Ascending aorta (tissue), 2 donors: ENCODE measurements at places on chromosomes 7 and 10. TPM values are rescaled to one million over a fixed set of nuclear protein-coding genes. Genes with fewer than 3 reads are reported as not detected.
A peak's percentile ranks its signal among the peaks of the same experiment; 100 is the strongest.

GRCh38 chr7:17690030-17690429, 250.3 kb downstream of the SNX13 start:
- H3K27me3 ChIP-seq: no peaks in the 10 kb centered on the region
- no peaks in the 10 kb centered on the region for H3K36me3 ChIP-seq
- no peaks in the 10 kb centered on the region for H3K4me1 ChIP-seq
- DNase-seq: no peak

DNA sequence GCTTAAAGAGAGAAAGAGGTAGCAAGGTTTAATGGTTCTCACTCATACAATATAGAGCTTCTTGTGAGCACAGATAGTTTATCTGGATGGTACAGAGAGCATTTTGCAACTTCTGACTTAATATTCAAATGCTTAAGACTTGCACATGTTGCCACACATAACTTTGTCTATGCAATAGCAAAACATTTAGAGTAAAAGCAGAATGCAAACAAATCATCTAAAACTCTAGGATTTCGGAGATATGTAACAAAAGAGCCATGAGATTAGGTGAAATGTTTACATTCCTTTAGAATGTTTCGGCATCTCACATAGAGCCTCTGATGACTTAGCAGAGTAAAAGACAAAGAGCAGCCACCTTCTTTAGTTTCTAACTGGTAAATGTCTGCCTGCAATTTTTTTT, 717.1 kb upstream of the LRRN3 start:
- H3K4me1 ChIP-seq: no peaks in the 10 kb centered on the region
- H3K27me3 ChIP-seq: no peaks in the 10 kb centered on the region
- H3K27ac ChIP-seq: no peak overlapping the region
- H3K4me3 ChIP-seq: no peak overlapping the region
- no peaks in the 10 kb centered on the region for H3K36me3 ChIP-seq

GRCh38 chr10:90777621-90778020, 80.2 kb downstream of the HTR7 start:
- DNase-seq: no peak
- no peaks in the 10 kb centered on the region for H3K27me3 ChIP-seq
- H3K36me3 ChIP-seq: no peaks in the 10 kb centered on the region
- no peak overlapping the region for H3K27ac ChIP-seq

DNA sequence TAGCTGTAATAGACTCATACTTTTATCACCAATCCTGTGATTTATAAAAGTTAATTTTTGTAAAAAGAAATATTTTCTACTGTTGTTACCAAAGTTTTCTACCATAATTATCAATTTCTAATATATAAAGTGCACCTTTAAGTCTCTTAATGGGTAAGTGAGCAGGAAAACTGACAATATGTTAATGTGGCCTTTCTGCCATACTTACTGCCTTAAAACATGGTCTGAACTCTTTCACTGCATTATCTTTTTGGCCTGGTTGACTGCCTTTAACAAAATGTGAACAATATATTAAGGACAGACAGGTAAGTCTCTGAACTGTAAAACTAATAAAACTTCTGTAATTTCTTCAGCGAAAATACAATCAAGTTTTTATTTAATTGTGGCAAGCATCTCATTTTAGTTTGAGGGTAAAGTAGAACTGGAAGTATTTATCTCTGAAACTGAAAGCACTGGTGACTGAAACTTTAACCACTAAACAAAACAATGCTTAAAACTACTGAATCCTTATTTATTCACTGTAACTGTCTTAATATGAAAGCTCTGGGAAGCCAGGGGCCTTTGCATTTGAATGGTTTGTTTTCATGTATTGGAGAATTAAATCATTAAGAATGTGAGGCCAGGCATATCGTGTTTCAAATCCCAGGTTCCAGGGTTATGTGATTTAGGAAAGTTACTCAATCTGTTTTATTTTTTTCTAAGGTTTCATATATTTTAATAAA, 948.8 kb upstream of the POT1 start:
- no peaks in the 10 kb centered on the region for H3K4me1 ChIP-seq
- no peaks in the 10 kb centered on the region for H3K36me3 ChIP-seq
- H3K27me3 ChIP-seq: no peaks in the 10 kb centered on the region
- no peak overlapping the region for H3K27ac ChIP-seq
- no peak overlapping the region for H3K4me3 ChIP-seq

- no peak overlapping the region for H3K4me3 ChIP-seq
- H3K27me3 ChIP-seq: no peaks in the 10 kb centered on the region
- H3K4me1 ChIP-seq: no peaks in the 10 kb centered on the region
- DNase-seq: no peak
- H3K27ac ChIP-seq: no peak overlapping the region
Observed at GRCh38 chr7:95476904-95477594, 8.7 kb upstream of the ASB4 start.

DNA sequence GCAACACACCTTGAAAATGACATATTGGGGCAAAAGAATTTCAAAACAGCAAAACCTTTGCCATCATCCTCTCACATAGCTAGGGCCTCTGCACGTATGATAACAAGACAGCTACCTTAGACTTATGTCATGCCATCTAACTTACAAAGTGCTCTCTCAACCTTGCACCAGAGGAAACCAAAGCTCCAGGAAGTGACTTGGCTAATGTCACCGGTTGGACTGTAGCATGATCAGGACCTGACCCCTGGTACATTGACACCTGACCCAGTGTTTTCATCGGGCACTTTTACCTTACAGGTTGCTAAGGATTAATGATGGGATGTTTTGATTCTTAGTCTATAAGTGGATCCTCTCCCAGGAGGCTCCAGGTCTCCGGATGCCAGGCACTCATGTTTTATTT, 529.8 kb upstream of the GALNT17 start:
- no peaks in the 10 kb centered on the region for H3K36me3 ChIP-seq
- no peak overlapping the region for H3K27ac ChIP-seq
- DNase-seq: no peak
- H3K27me3 ChIP-seq: no peaks in the 10 kb centered on the region
- no peak overlapping the region for H3K4me3 ChIP-seq

The AHR gene
- 149 TPM for total RNA-seq

The NME8 gene
- total RNA-seq: 0.96 TPM

The CALML3 gene
- not detected for total RNA-seq

The MBL2 gene
- total RNA-seq: not detected

DNA sequence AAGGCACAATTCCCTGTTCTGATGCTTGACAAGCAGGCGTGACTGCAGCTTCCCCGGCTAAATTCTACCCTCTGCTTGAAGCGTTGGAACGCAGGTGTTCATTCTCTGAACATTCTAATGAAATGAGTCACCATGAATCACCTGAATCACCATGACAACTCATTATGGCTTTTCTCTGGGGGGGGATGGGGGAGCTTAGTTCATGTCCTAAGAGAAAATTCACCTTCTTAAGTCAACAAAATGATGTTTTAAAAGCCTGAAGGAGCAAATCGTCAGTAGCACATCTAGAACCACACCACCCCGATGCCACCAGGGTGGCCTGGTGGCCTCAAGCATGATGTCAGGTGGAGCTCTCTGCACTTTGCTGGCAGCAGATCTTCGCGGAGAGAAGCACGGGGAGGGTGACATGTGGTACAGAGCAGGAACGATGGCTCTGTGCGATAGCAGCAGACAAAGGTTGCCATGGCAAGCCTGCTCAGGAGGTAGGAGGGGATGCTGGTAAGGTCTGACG, 33.7 kb downstream of the DDC start:
- no peaks in the 10 kb centered on the region for H3K27me3 ChIP-seq
- no peak for DNase-seq
- no peak overlapping the region for H3K4me3 ChIP-seq
- no peak overlapping the region for H3K27ac ChIP-seq
- H3K36me3 ChIP-seq: no peaks in the 10 kb centered on the region
- H3K4me1 ChIP-seq: no peaks in the 10 kb centered on the region

GRCh38 chr7:151175793-151176311, 8.4 kb upstream of the GBX1 start:
- no peaks in the 10 kb centered on the region for H3K36me3 ChIP-seq
- H3K4me3 ChIP-seq: no peak overlapping the region
- no peak for DNase-seq
- peaks cover 7% of the 10 kb centered on the region for H3K27me3 ChIP-seq
- H3K27ac ChIP-seq: no peak overlapping the region

DNA sequence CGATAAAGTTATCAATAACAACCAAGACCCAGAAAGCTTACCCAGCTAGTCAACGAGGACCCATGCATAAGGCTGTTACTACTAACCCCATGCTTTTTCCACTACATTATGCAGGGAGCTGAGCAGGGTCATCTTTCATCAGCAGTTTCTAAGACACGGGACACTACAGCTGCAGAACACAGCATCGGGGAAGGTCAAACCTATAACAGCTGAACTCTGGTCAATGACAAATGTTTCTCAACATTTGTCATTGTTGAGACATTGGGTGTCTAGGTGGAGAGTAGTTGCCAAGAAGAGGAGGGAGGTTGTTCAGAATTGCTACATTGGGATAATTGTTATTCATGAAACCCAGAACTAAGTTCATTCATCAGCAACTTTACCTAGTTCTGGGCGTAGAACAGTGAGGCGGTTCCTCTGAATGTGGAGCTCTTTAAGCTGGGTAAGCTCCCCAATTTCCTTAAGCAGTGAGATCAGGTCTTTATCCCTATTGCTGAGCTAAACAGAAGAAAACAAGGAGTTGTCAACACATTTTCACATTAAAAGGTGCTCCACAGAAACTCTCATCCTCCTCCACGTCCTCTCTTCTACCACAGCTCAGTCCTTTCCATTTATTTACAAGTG, 105.6 kb downstream of the ZNF22 start:
- H3K4me3 ChIP-seq: no peak overlapping the region
- DNase-seq: no peak
- H3K27ac ChIP-seq: no peak overlapping the region
- no peaks in the 10 kb centered on the region for H3K4me1 ChIP-seq
- no peaks in the 10 kb centered on the region for H3K36me3 ChIP-seq

DNA sequence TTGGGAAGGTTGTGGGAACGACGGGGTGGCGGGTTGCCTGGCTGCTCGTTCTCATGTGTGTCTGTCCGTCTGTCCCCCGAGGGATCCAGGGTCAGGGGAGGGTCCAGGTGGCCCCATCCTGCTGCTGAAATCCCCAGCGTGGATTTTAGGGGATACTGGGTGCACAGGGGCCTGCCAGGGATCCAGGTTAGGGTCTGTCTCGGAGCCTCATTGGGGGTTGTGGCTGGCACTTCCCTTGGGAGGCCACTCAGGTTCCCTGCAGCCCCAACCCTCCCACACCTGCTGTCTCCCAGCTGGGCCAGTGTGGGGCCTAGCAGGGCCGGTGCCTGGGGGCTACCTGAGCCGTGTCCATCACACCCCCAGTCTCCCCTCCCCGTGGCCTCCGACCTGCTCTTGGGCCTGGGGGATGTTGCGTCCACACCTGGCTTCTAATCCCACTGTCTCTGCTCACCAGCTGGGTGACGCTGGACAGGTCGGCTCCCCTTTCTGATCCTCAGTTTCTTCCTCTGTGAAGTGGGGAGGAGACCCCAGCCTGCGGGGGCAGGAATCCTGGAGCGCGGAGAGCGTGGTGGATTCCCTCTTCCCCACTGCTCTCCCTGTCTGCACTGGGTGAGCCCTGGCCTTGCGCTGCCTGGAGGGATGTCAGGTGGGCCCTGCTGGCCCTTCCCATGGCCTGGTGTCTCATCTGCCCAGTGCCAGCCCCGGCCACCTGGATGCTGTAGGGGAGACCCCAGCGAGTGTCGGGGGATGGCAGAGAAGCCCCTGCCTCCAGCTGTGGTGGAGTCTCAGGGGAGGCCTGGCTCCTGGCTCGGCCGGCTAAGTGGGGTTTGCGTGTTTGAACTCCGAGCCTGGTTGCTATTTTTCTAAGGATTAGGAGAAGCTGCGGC, 81.6 kb downstream of the UNCX start:
- H3K27ac ChIP-seq: no peak overlapping the region
- no peak for DNase-seq
- H3K27me3 ChIP-seq: no peaks in the 10 kb centered on the region
- no peaks in the 10 kb centered on the region for H3K36me3 ChIP-seq

GRCh38 chr7:84058311-84059076, 136.1 kb downstream of the SEMA3A start:
- H3K27ac ChIP-seq: no peak overlapping the region
- H3K4me1 ChIP-seq: no peaks in the 10 kb centered on the region
- H3K27me3 ChIP-seq: no peaks in the 10 kb centered on the region
- no peak overlapping the region for H3K4me3 ChIP-seq

DNA sequence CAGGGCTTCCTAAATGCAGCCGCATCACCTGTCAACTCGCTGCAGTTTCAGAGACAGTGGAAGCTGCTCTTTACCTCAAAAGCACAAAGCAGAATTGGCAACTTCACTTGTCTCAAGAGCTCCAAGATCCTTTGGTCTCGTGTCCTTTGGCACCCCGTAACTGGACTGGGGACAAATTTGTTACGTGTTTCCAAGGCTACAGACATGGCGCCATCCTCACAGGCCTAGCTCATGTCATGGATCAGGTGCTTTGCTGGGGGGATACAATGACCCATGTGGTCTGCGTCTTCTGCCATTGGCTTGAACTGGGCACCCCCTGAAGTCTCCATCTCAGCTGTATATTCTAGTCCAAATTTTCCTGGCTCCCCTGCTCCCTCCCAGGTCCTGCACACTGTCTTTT, 48.6 kb downstream of the CHST3 start:
- H3K36me3 ChIP-seq: peaks cover 7% of the 10 kb centered on the region
- DNase-seq: no peak
- no peak overlapping the region for H3K27ac ChIP-seq
- no peak overlapping the region for H3K4me3 ChIP-seq
- peaks cover 24% of the 10 kb centered on the region for H3K4me1 ChIP-seq

DNA sequence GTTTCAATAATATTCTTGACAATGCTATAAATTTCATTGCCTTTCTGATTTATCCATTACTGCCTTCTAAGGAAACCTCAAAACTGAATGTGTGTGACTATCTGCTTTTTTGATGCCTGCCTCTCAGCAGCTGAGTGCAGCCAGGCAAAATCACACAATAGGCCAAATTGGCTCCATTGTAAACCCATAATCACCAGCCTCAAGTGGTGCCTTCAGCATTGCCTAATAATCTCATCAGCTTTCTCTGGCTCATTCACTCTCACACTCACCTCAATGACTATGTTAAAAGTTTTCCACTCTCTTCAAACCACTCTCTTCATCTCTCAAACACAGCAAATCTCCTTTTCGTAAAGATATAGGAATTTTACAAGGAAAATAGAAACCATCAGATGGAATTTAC, 182.5 kb upstream of the COL1A2 start:
- H3K4me1 ChIP-seq: no peaks in the 10 kb centered on the region
- H3K27ac ChIP-seq: no peak overlapping the region
- H3K27me3 ChIP-seq: no peaks in the 10 kb centered on the region
- no peaks in the 10 kb centered on the region for H3K36me3 ChIP-seq

- no peaks in the 10 kb centered on the region for H3K27me3 ChIP-seq
- peak within 1 kb of the TSS; percentile 33 for H3K4me3 ChIP-seq
- DNase-seq: no peak
Observed at GRCh38 chr7:90320801-90321494, at the start of gene FAM237B. Gene FAM237B (minus strand): TSS chr7:90321304. CDS start chr7:90319748, 1,556 bp downstream.

The GHRHR gene
- total RNA-seq: not detected

- H3K27ac ChIP-seq: no peak overlapping the region
- H3K4me3 ChIP-seq: no peak overlapping the region
- DNase-seq: no peak
Observed at GRCh38 chr10:299969-300368, 164.7 kb downstream of the ZMYND11 start.

- H3K4me3 ChIP-seq: no peak overlapping the region
- H3K4me1 ChIP-seq: no peaks in the 10 kb centered on the region
- H3K27me3 ChIP-seq: no peaks in the 10 kb centered on the region
- no peaks in the 10 kb centered on the region for H3K36me3 ChIP-seq
- H3K27ac ChIP-seq: no peak overlapping the region
- no peak for DNase-seq
Observed at GRCh38 chr10:12077580-12078180, 8.9 kb downstream of the DHTKD1 start.

The CEP55 gene
- total RNA-seq: not detected
